Thoracic aorta (tissue), 2 donors: ENCODE measurements at places on chromosomes 16 and 17. TPM values are rescaled to one million over a fixed set of nuclear protein-coding genes. Genes with fewer than 3 reads are reported as not detected.
A peak's percentile ranks its signal among the peaks of the same experiment; 100 is the strongest.

DNA sequence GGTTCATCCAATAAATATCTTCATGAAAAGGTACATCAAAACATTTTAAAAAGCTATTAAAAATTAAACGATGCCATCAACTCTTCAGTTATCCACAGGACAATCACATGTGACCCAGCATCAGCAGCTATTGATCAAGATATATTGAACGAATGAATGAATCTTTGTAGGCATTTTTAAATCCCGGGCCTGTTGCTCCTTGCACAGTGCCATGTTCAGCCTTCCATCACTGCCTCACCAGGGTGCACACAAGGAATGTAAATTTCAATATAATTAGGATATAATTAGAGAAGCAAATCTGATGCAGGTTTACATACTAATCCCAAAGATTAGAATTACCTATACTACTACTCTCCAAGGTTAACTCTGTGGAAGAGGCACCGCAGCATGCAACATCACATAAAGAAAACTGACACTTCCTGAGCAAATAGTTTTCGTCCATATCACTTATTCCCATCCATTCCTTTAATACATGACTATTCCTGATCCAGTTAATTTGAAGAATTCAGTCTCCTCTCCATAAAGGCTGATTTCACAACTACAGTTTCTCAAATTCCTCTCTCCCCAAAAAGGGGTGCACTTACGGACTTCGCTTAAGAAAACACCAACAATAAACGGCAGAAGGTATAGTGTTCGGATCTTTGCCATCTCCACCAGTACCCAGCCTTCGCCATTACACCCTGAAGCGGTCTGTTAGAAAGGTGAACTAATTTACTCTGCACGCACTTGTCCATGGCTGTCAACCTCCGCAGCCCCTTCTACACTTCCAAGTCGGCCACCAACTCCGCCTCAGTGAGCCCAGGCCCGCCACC lies 938 bp downstream of the NCOR1 start:
- no peak for DNase-seq

- no peak for DNase-seq
Measured at GRCh38 chr17:15886804-15887203, 58.1 kb upstream of the ADORA2B start.

GRCh38 chr16:88069397-88070168 lies 118.3 kb downstream of the BANP start:
- DNase-seq: no peak

- DNase-seq: no peak
Measured at GRCh38 chr16:8742068-8742467, 55.4 kb downstream of the TMEM186 start.

- DNase-seq: no peak
Measured at GRCh38 chr16:88974080-88974915, 2.7 kb downstream of the CBFA2T3 start.

DNA sequence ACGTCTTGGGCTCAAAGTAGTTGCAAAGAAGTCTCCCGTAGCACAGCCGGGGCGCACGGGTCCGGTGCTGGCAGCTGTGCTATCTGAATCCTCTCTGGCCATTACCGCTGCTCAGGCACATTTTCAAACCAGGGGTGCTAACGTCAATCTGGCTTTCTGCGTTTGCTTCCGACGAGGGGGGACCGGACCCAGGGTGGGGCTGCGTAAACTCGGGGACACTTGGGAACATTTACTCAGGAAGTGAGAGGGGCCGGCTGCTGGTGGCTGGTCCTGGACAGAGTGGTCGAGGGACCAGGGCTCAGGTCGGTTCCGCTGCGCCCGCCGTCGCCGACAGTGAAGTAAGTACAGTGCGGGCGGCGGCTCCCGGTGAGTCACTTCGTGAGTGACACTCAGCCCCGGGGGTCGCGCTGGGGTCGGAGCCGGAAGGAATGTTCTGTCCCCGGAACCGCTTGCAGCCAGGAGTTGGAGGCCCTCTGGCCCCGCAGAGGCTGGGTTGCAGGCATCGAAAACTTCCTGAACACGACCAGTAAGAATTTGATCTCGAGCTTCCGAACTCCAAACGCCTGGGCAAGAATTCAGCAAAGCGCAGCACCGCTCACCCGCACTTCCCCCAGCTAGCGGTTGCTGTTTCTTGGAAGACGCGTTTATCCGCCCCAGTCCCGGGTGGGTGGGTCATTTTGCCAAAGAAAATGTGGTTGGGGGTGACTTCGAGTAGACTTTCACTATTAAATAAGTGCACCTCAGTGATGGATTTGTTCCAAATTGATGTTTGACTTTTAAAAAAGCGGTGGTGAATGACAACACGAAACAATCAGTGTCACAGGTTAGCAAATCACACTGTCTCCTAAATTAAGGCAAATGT lies 1.4 kb upstream of the HS3ST3B1 start:
- DNase-seq: no peak

DNA sequence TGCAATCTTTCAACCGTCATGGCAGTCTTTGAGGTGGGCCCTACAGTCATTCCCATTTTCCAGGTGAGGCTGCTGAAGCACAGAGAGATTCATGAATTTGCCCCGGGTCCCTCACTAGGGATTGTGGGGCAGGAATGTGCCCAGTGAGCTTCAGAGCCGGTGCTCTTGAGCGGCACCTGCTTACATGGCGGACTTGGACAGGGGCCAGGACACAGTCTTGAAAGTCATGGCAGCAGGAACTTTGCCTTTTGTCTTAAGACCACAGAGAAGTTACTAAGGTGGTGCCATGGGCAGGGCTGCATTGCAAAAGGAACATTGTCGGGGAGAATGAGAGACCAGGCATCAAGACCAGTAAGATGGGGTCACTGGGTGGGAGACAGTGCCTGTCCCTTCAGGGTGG lies 363.4 kb downstream of the FOXL1 start:
- no peak for DNase-seq

- DNase-seq: no peak
Measured at GRCh38 chr17:50598487-50598886, 36.2 kb upstream of the ABCC3 start.

DNA sequence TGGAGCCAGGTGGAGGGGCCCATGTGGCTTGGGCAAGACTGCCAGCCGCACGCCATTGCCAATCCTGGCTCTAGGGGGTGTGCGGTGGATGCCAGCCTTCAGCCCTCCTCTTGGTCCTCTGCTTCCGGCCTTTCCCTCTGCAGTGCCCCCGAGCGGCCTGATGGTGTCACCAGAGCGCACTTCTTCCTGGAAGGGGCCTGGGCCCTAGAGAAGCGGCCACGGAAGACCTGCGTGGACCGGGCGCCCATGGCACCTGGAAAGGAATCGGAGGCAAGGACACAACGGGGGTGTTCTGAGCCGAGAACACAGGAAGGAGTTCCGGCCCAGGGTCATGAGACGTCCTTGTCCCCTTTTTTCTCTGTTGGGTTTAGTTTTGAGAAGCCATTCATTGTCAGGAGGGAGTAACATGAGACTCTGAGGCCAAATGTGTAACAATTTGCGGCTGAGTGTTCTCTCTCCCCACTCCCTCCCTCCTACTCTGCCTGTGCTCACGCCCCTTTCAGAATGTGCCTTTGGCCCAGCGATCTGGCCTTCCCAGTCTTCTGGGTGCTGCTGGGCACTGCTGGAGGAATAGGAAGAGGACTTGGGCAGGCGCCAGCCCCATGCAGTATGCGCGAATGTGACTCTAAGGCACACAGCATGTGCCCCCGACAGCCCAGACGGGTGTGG lies 92.8 kb downstream of the IRX3 start:
- DNase-seq: peak; percentile 33

- DNase-seq: no peak
Measured at GRCh38 chr16:55492756-55493380, 13.9 kb downstream of the MMP2 start.

- DNase-seq: no peak
Measured at GRCh38 chr16:85623250-85623649, 10.1 kb downstream of the GSE1 start.

The FOXC2 gene
- 60.7 TPM for total RNA-seq

The OSGIN1 gene
- 3.7 TPM for total RNA-seq

The CNGB1 gene
- not detected for total RNA-seq

The HNF1B gene
- not detected for total RNA-seq

The BAHCC1 gene
- total RNA-seq: 41.2 TPM

The RGS9 gene
- 3.2 TPM for total RNA-seq
